ENCODE measurements at places on chromosomes 12 and 14. TPM values are rescaled to one million over a fixed set of nuclear protein-coding genes. Genes with fewer than 3 reads are reported as not detected.

DNA sequence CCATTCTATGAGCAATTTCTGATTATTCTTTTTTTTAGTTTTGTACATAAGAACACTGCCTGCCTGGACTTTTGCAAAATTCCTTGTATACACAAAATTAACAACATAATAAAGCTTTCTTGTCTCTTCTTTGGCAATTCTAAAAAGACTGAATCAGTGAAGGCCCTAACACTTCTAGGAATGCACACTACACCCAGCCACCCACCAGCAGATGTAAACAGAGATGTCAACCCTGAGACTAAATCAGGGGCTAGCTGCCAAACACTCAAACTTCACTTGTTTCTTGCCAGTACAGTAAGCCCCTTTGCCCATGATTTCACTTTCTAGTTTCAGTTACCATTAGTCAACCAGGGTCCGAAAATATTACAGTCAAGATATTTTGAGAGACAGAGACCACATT, 15.5 kb downstream of the DCAF5 start:
- DNase-seq = no peak

The RPGRIP1 gene
- 0.20 TPM for total RNA-seq

DNA sequence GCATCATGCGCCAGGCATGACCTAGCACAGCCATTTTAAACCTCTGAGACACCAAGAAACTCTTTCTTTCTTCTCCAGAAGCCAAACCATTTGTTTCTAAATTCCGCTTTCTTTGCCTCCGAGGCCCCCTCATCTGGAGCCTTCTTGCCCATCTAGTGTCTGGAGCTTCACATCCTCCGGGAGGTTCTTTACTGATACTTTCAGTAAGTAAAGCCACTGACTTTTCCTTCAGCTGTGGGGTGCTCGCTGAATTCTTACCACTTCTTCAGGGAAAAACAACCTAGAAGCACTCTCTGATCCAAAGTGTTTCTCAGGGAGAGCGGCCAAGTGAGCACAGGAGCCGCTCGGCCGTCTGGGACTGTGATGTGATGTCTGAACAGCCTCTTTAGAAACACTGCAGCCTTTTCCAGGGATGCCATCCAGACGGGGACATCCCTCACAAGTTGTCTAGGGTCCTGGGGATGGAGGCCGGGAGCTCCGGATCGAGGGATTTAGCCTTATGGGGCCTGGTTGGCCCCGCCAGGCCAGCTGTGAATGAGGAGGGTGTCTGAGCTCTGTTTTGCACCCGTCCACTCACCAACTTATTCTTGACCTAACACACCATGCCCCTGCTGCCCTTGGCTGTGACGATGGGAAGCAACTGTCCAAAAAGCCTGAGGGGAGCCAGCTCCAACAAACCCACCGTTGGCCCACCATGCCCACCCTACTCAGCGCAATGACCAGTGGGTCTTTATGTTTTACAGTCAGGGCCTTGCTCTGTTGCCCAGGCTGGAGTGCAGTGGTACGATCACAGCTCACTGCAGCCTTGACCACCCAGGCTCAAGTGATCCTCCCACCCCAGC, 160.6 kb downstream of the ZFP36L1 start:
- DNase-seq = no peak

DNA sequence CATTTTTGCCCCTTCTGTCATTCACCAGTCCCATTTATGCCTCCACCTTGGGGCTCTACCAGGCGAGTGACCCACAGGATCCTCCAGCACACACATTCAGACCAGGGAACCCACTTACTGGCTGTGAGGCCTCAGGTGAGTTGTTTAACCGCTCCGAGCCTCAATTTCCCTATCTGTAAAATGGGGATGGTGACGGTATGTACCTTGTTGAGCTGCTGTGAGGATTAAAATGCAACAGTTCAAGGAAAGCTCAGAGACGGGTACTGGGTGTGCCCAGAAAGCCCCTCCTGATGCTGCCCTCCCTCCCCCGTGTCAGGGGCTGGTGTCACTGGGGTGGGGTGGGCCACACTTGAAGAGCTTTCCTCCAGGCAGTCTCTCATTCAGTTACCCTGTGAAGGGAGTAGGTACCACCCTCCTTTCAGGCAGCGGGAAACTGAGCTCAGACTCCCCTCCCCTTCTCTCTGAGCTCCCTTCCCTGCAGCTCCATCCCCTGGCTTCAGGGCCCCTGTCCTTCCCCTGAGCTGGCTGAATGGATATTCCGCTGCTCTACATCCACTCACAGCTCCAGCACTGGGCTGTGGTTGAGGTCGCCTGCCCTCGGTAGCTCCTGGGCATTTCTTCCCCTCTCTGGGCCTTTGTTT, 1.4 kb upstream of the SERPINA1 start:
- no peak for DNase-seq

The LRTM2 gene
- total RNA-seq = not detected

GRCh38 chr12:116400636-116401372, 123.3 kb upstream of the MED13L start:
- DNase-seq = no peak

DNA sequence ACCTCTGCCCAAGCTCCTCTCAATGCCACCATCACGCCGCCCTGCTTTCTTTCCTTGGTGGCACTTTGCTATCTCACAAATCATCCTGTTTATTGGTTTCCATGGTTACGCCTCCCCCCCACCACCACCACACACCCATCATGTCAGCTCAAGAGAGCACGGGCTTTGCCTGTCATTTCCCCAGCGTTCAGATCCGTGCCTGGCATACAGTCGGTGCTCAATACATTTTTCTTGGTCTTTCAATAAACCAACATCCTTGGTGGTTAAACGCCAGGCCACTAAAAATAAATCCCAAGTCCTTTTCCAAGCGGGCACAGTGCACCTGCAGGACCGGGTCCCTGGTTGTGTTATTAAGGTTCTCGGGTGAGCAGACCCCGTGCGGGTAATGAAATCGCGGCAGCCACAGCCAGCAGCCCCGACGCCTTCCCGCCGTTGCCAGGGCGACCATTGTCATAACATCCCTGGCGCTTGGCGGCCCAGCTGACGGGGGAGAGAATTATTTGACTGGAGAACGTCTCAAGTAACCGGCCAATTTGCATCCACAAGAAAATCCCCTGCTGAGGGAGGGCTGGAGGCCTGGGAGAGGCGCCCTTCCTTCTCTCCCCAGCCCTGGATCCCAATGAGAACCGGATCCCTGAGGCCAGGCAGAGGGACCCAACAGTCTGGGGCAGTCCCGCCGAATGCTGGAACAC, 92.9 kb downstream of the KSR2 start:
- DNase-seq = peak; percentile 59

The MOK gene
- total RNA-seq = 0.65 TPM

The TSPAN11 gene
- 5.7 TPM for total RNA-seq

DNA sequence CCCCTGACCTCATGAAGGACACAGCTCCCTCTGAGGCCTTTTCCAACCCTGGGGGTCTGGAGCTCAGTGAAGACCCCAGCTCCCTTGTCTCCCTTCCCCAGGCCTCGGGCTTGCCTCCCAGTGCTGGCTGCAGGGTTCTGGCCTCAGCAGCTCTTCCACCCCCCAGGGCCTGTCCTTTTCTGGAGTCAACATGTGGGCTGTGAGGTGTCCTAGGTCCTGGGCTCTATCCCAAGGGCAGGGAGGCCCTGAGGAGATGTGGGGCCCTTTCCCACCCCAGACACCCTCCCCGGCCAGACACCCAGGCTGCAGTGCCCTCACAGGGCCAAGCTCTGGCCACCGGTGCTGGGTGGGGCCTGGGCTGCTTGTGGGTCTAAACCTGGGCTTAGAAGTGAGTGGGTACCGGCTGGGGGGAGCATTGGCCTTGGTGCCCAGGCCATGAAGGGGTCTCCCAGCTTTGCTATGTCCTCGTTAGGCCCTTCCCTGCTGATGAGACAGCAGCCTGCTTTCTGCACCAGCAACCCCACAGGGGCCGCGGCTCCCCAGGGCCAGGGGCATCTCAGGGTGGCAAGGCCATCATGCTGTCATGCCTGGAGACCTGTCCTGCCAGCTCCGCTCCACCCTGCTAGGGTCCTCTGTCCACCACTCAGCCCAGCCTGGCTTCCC, 2.7 kb upstream of the CRIP2 start:
- DNase-seq = no peak

The LBHD2 gene
- total RNA-seq = not detected

- no peak for DNase-seq
Measured at GRCh38 chr12:31524791-31525495, 66.0 kb downstream of the DENND5B start.

GRCh38 chr14:22978981-22979671, 3.2 kb downstream of the AJUBA start:
- no peak for DNase-seq

DNA sequence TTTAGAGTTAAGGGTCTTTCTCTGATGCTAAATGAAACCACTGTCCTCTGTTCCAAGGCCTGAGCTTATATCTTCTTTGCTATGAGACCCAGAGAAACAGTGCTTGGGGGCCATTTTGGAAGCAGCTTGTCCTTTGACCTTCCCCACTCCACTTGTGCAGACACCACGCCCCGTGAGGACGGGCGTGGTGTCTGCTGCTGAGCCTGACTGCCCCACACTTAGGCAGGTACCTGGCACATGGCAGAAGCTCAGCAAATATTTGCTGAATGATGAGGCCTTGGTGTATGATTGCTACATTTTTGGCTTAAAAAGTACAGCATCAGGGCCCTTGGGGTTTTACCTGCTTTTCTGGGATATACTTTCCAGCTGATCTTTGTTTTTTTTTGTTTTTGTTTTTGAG, 69.9 kb downstream of the RASSF3 start:
- DNase-seq = no peak

DNA sequence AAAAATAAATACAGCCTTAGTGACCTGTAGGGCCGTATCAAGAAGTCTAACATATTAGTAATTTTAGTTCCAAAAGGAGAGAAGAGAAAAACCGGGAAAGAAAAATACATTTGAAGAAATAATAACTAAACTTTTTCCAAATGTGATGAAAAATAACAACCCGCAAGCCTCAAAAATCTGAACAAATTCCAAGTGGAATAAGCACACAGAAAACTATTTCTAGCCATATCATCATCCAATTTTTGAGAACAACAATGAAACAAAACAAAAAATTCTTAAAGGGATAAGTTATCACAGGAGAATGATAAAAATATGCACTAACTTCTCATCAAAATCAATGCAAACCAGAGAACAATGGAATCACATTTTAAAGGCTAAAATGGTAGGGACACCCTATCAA, 198.1 kb upstream of the PLXNC1 start:
- no peak for DNase-seq

GRCh38 chr12:67712011-67712410, 63.5 kb downstream of the DYRK2 start:
- no peak for DNase-seq

- DNase-seq = peak; percentile 37
Measured at GRCh38 chr12:66352197-66352596, 49.9 kb downstream of the HELB start.

The PRIMA1 gene
- total RNA-seq = not detected

- DNase-seq = peak; percentile 42
Measured at GRCh38 chr12:51269174-51270066, 795 bp downstream of the SMAGP start.

The SYT1 gene
- 2.0 TPM for total RNA-seq

The KRT83 gene
- not detected for total RNA-seq

- DNase-seq = peak; percentile 54
Measured at GRCh38 chr12:1044696-1045095, 53.7 kb downstream of the ERC1 start.

The CLECL1 gene
- not detected for total RNA-seq

The GATC gene
- total RNA-seq = 12.6 TPM

GRCh38 chr12:26636710-26637328, 196.2 kb downstream of the ITPR2 start:
- DNase-seq = no peak

The CARMIL3 gene
- under 0.01 TPM for total RNA-seq

The EML5 gene
- total RNA-seq = under 0.01 TPM

The KMT2D gene
- 30.2 TPM for total RNA-seq

DNA sequence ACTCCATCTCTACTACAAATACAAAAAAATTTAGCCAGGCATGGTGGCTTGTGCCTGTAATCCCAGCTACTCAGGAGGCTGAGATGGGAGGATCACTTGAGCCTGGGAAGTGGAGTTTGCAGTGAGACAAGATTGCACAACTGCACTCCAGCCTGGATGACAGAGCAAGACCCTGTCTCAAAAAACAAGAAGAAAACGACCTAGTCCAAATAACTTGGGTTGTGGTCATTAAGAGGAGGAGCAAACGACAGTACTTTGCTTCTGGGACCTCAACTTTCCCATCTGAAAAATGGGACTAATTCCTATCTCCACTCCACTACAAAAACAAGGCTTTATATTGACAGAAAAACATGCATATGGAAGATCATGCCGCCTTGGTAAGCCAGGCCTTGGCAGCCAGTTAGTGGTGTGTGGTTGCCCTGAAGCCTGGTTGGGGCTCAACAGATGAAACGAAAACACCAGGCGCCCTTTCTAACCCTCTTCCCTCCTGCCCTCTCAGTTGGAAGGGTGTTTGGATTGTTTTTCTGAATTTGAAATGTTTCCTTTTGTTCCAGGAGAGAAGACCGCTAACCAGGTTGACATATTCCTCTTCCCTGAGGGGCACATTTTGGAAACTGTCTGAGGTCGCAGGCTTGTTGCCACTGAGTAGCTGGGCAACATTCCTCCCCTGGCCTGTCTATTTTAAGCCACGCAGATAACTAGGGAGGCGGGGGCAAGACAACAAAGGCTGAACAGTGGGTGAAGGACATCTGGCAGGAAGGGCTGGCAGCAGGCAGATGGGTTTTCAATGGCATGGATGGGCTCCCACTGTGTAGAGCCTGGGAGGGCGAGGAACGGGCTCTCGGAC, 13.7 kb upstream of the VPS37B start:
- peak; percentile 24 for DNase-seq

The GABARAPL1 gene
- 159 TPM for total RNA-seq

The BICDL1 gene
- under 0.01 TPM for total RNA-seq

The BCL11B gene
- under 0.01 TPM for total RNA-seq

The WSB2 gene
- 174 TPM for total RNA-seq

- peak; percentile 33 for DNase-seq
Measured at GRCh38 chr14:92670160-92670559, 78.3 kb downstream of the LGMN start.

GRCh38 chr14:91911474-91912032, 35.9 kb downstream of the FBLN5 start:
- peak; percentile 49 for DNase-seq

DNA sequence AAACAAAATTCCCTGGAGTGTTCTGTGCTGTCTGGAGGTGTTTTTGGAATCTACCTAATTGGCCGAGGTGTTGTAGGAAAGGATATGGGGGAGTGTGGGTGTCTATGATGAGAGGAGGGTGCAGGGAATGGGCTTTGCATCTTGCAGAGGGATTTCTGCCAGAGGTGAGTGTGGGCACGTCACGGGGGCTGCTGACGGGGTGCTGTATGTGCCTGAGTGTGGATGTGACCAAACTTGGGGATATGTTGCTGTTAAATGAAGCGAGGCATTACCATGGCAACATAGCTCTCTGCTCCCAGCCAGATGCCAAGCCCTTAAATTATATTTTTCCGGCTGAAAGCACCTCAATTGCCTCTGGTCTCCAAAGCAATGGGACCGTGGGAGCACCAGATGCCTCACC, 44.3 kb upstream of the SPTLC2 start:
- no peak for DNase-seq

GRCh38 chr12:92396647-92397252, 251.1 kb upstream of the BTG1 start:
- DNase-seq = peak; percentile 12

DNA sequence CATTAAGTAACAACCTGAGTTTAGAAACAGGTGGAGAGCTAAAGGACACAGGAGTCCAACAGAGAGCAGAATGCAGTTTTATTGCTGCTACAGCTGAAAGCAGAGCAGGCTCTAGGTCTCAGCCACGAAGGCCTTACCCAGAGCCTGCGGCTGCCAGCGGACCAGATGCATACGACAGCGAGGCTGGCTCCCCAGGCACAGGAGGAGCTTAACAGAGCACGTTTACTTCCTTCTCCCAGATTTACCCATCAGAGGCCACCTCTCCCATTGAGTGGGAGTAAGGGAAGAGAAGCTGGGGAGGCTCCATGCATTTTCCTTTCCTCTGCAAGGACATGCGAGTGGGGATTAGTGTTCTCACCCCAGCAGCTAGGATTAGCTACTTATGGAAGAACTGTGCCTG, 22.6 kb downstream of the DYNC1H1 start:
- DNase-seq = no peak
